ENCODE measurements at places on chromosomes 5 and 9. TPM values are rescaled to one million over a fixed set of nuclear protein-coding genes. Genes with fewer than 3 reads are reported as not detected.

Gene IL12B
- not detected for total RNA-seq

Gene CLIC3
- 8.4 TPM for total RNA-seq

DNA sequence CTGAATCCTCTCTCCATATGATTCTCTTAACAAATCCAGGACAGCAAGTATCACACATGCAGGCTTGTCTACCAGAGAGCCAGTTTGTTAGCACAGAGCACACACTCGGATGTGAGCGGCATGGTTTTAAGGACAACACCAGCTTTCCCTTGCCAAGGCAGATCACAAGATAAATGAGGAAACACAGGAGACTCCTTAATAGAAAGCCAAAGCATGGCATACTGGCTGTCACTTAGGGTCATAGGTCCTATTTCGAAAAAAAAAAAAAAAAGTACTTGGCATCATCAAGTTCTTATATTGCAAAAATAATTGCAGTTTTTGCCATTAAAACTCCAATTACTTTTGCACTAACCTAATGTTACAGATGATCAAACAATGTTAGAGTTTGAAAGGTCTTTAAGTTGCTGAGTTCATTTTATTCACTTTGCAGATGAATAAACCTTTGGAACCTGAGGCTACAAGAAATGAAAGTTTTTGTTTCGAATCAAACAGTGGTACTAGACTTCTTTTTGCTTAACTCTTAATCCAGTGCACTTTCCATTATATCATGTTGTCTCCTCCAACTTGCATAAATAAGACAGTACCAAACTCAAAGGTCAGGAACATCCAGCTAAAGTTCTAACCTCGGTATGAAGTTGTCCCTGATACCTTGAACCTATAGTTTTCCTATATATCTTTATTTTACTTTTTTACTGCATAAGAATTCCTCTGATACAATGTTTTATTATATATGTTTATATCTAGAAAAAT lies 138.5 kb downstream of the MPDZ start:
- H3K36me3 ChIP-seq, result no peaks in the 10 kb centered on the region
- H3K4me1 ChIP-seq, result no peaks in the 10 kb centered on the region
- H3K27ac ChIP-seq, result no peak overlapping the region
- no peak for DNase-seq
- H3K27me3 ChIP-seq, result 0 out of 2 replicates have a peak, but pooled peaks cover 6% of the 10 kb centered on the region

- H3K4me3 ChIP-seq, result no peak overlapping the region
- H3K4me1 ChIP-seq, result no peaks in the 10 kb centered on the region
- no peak overlapping the region for H3K27ac ChIP-seq
- DNase-seq, result no peak
- no peaks in the 10 kb centered on the region for H3K36me3 ChIP-seq
- H3K27me3 ChIP-seq, result no peaks in the 10 kb centered on the region
Observed at GRCh38 chr9:135614821-135615665, 24.3 kb downstream of the GLT6D1 start.

Gene SV2C
- not detected for total RNA-seq

Gene DCTN4
- 78.8 TPM for total RNA-seq

- H3K4me1 ChIP-seq, result no peaks in the 10 kb centered on the region
- no peaks in the 10 kb centered on the region for H3K36me3 ChIP-seq
- no peak overlapping the region for H3K4me3 ChIP-seq
- no peaks in the 10 kb centered on the region for H3K27me3 ChIP-seq
Observed at GRCh38 chr9:84153885-84154284, 173.3 kb downstream of the RMI1 start.

- no peak for DNase-seq
- H3K36me3 ChIP-seq, result no peaks in the 10 kb centered on the region
- H3K27ac ChIP-seq, result peak overlapping the region; percentile 92
- H3K4me3 ChIP-seq, result no peak overlapping the region
- H3K27me3 ChIP-seq, result no peaks in the 10 kb centered on the region
Observed at GRCh38 chr5:93151896-93152295, 429.1 kb downstream of the NR2F1-AS1 start.

Gene PCDHGB7
- 0.54 TPM for total RNA-seq

GRCh38 chr5:27434335-27434734 lies 395.9 kb upstream of the CDH9 start:
- DNase-seq, result no peak
- no peak overlapping the region for H3K4me3 ChIP-seq
- no peaks in the 10 kb centered on the region for H3K27me3 ChIP-seq

GRCh38 chr5:177557796-177558195 lies 3.4 kb upstream of the FAM193B start:
- H3K27me3 ChIP-seq, result no peaks in the 10 kb centered on the region
- H3K4me3 ChIP-seq, result no peak overlapping the region
- H3K4me1 ChIP-seq, result peaks cover 10% of the 10 kb centered on the region
- H3K36me3 ChIP-seq, result no peaks in the 10 kb centered on the region

Measured in HCT116 (cell line).